ENCODE measurements at places on chromosomes 1 and 21. TPM values are rescaled to one million over a fixed set of nuclear protein-coding genes. Genes with fewer than 3 reads are reported as not detected.

DNA sequence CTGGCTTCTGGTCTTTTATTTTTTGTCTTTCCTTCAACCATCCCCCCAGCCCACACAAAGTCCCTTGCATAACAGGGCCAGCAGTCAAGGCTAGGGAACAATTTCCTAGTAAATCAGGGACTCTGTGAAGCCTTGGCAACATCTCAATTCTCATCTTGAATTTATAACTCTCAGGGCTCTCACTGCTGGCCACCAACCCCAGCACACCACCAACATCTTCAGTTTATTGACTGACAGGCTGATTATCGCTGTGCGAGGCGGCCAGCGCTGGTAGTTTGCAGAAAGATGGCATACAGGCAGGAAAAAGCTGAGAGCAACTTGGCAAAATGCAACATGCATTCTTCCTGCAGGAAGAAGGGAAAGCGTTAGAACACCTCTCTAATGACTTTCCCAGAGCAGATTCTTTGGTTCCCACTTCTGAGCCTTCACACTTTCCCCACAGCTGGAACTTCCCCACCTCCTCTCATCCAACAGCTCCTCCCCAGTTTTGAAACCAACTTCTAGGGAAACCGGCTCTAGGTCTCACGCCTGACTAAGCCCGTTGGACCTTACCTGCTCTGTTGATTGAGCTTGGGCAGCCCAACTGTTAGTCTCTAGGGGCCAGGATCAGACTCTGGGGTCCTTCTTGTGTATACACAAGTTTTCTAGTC is 26.3 kb upstream of the CSF1 start:
- DNase-seq = no peak

LIN28A gene
- not detected for total RNA-seq

BSND gene
- not detected for total RNA-seq

TRABD2B gene
- total RNA-seq = 0.66 TPM

DNA sequence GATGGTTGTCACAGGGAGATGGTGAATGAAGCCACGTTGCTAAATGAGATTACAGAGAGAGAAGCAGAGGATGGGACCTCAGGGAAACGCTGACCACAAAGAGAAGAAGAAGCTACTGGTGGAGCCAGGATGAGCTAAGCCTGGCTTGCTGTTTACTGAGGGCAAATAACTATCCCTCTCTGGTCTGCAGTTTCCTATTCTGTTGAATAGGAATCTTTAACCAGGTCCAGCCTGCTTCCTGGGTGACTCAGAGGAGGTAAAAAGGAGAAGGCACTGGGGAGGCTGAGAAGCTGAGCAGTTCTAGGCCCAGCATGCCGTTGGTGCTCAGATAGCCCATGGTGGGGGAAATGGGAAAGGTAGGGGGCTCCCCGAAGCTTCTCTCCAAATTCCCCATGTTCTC is 29.6 kb downstream of the DMBX1 start:
- no peak for DNase-seq

DNA sequence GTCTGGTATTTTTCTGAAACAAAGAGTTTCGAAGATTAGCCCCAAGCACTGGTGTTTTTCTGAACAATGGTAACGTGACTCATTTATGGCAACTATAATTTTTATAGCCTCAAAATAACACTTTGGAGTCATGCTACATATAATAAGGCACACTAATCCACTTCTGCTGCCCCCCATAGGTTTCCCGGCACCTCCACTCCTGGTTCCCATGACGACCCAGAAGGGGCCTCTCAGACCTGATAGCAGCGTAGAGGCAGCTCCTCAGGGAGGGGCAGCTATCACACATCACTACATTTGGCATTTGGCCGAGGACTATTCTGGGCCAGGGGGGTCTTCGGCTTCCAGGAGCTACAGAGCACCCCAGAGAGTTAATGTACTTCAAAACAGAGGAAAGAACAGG is 23.3 kb downstream of the CAPN8 start:
- DNase-seq = no peak

- DNase-seq = no peak
Measured at GRCh38 chr1:168755800-168756418, 26.9 kb upstream of the DPT start.

DNA sequence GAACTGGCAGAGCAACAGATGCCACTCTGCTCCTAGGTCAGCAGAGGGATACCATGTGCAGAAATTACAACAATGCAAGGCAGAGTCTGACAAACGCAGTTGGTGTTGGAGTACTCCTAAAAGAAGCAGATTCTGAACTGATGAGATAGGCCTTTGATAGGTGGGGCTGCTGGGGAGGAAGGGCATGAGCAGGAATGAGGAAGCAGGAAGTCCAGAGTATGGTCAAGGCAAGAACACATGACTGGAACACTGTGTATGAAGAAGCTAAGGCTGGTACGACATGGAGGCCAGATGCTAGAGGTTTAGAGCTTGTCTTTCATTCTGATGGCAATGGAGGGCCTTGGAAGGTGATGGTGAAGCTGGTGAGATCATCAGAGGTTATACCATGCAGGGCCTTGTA is 11.5 kb upstream of the THRAP3 start:
- DNase-seq = peak; percentile 12

GRCh38 chr1:42928859-42929258 is 29.8 kb downstream of the SLC2A1 start:
- DNase-seq = no peak

- no peak for DNase-seq
Measured at GRCh38 chr21:29304597-29304996, 5.9 kb downstream of the BACH1 start.

DNA sequence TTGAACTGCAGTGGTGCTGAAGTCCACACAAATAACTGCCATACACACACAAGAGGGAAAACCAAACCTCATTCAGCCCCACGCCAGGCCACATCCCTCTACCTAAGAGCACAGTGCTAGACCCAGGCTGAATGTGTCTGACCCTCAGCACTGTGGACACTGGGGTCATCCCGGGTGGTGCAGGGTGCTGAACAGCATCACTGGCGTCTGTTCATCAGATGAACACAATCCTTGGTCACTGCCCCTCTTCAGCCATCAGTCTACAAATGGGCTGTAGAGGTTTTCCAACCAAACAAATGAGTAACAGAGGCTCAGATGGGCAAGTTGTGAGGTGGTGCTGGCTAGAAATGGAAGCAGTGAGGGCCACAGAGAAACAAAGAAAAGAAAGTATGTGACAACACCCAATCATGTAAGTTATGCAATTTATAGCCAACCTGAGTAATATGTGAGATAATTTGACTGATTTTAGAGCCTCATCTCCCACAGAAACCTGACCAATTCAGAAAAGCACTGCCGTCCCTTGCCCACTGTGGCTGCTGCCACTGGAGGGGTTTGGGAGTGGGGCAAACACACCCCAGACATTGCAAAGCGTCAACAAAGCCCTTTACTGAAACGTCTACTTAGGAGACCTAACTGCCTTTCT is 27.9 kb downstream of the GNB1 start:
- no peak for DNase-seq

- peak; percentile 95 for DNase-seq
Measured at GRCh38 chr1:229694053-229694693, 68.1 kb downstream of the URB2 start.

PDC gene
- total RNA-seq = not detected

GRCh38 chr1:172727956-172728603 is 69.2 kb downstream of the FASLG start:
- no peak for DNase-seq

- DNase-seq = no peak
Measured at GRCh38 chr1:66834926-66835325, 33.9 kb upstream of the INSL5 start.

DNA sequence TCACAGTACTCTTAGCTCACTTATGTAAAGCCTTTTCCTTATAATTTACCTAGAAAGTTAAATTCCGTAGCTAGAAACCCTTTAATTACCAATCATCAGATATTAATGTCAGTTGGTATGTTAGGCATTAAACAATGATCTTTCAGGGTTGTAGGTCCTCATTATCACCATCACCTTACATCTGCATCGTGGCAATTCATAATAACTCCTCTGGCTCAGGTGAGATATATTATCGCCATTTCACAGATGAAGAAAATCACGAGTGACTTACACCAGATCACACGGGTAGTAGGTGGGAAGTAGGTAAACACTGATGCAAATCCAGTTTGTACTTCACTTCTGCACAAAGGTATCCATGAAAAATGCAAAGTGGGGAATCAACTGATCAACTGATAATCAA is 639 bp downstream of the NUP133 start:
- no peak for DNase-seq

DNA sequence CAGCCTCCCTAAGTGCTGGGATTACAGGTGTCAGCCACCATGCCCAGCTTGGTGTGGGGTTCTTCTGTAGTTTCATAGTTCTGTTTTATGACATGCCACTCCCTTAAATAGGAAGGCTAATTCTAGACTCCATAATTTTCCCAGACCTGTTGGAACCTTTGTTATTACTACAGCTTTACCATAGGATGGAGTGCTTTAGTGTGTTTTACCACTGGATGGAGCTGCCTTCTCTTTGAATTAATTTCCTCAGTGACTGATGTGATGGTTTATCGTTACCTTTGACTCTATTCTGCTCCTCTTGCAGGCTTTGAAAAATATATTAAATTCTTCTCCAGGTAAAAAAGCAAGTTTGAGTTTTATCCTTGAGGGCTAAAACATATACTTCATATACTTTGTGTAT is 84.6 kb upstream of the NEK7 start:
- no peak for DNase-seq

DNA sequence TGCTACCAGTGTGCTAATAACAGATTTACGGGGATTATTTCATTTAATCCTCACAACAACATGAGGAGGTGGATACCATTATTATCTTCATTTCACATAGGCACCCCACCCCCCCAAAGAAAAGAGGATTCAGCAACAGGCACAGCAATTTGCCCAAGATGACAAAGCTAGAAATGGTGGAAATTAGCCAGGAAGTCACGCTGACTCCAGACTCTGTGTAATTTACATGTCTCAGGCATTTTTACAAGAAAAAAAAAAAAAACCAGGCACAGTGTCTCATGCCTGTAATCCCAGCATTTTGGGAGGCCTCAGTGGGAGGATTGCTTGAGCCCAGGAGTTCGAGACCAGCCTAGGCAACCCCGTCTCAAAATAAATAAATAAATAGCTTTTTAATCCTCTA is 37.5 kb upstream of the PRDM2 start:
- DNase-seq = peak; percentile 67

- no peak for DNase-seq
Measured at GRCh38 chr1:109396513-109396839, 1.2 kb downstream of the SORT1 start.

DNA sequence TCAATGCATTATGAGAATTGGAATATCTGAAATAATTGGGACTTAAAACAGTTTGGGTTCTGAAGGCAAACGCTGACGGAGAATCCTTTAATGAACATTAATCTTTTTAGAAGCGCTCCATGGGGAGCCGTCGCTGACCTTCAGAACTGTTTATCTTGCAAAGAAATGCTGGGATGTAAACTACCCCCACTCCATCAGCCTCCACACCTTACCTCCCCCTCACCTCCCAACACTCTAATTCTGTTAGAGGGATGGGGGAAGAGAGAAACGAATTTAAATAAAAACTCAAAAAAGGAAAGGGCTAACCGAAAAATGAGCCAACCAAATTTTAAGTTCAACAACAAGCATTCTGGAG is 44.1 kb upstream of the DNAJC6 start:
- DNase-seq = no peak

CYB561D1 gene
- total RNA-seq = 7.6 TPM

ANGPTL7 gene
- total RNA-seq = 1.4 TPM

DNA sequence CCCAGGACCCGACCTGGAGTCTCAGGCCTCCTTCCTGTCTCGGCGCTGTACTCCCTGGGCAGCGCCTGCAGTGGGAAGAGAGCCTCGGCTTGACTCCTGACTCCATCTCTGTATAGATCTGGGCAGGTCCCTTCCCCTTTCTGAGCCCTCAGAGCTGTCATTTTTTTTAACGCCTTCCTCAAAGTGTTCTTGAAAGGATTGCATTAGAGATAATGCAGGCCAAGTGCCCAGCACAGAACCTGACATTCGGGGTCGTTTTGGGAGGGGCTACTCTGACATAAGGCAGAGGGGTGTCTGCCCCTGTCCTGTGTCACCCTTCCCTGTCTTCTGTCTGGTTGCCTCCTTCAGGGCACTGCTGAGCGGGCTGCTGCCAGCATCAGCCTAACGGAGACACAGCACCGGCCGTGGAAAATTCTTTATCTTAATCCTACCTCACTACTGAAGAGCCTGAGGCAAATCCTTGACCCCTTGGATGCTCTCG is 271.6 kb downstream of the TRABD2B start:
- no peak for DNase-seq

GRCh38 chr1:217453816-217454215 is 177.1 kb downstream of the GPATCH2 start:
- DNase-seq = no peak

FOXD2 gene
- not detected for total RNA-seq

DNA sequence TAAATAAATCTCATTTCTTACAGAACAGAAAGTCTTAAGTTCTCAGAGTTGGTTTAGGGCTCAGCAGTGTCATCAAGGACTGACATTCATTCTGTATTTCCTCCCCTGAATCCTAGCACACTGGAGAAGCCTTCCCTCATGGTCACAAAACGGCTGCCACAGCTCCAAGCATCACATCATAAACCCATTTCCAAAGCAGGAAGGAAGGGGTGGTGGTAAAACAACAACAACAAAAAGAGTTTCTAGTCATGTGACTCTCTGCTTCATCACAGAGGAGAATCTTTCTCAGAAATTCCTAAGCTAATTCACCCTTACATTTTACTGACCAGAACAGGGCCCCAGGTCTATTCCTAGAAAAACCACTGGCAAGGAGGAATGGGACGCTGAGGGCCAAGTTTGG is 210.3 kb downstream of the KAZN start:
- no peak for DNase-seq

TOR1AIP2 gene
- total RNA-seq = 43.7 TPM

DNA sequence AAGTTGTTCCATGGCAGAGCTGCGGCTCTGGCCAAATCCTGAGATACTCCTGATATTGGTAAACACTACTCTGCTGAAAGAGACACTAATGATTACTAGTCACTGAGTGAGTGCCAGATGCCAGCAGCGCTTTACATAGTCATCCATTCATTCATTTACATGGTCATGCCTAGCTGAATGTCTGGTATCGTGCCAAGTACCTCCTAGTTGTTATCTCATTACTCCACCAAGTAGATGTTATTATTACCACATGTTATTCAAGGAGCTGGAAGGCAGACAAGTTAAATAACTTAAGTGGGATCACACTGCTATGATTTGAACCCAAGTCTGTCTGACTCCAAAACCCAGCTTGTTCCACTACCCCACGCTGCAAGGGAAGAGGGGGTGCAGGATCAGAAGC is 4.7 kb downstream of the OLFML2B start:
- DNase-seq = no peak

- DNase-seq = no peak
Measured at GRCh38 chr1:240244968-240245628, 153.4 kb downstream of the FMN2 start.

GRCh38 chr21:34944015-34944755 is 104.9 kb downstream of the RUNX1 start:
- DNase-seq = no peak

DNA sequence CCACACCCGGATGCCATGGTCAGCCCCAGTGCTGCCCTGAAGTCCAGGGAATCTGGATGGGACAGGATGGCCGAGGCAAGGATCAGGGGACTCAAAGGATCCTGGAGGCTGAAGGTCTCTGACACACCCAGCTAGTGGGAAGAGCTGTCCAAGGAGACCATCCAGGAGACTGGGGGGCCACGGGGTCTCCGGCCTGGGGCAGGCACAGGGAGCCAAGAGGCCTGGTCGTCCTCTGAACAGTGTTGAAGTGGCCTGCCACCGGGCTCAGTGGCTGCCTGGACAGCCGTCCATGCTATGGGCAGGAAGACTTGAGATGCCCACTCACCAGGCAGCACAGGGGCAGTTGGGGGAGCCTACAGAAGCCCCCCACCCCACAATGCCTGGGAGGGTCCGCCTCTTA is 41.9 kb downstream of the MEGF6 start:
- DNase-seq = no peak

OR6K3 gene
- total RNA-seq = not detected

GRCh38 chr21:29669416-29669815 is 270.4 kb downstream of the GRIK1 start:
- DNase-seq = no peak

VWA5B1 gene
- total RNA-seq = not detected
